ENCODE measurements at places on chromosomes 6 and 20.
A peak's percentile ranks its signal among the peaks of the same experiment; 100 is the strongest.

- no peak for DNase-seq
These were observed 154.6 kb upstream of the VGLL2 start for GRCh38 chr6:117110737-117111136.

DNA sequence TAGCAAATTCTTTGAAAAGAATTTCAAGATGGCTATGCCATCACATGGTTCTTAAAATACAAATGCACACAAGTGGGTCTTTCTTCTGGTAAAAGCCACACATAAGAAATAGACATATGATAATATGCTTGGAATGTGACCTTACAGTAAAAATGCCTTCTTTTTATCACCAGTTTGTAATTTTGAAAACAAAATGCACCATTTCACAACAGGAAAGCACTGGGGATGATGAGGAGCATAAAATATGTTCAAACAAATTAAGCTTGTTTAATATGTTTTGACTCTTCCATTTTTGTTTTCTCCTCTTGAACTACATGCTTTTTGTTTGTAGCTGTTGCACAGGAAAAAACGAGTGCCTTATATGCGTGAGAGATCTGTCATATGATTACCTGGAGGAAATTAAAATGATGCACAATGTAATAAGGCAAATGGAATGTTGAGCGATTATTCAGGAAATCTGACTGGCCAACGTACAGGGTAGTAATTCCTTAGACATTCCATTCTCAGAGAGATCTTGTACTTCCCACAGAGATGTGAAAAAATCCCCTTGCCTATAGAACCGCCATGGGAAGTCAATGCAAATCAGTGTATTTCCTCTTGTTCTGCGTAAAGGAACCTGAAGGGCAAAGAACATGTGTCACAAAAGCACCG is 911.6 kb downstream of the TFAP2A start:
- no peak for DNase-seq

DNA sequence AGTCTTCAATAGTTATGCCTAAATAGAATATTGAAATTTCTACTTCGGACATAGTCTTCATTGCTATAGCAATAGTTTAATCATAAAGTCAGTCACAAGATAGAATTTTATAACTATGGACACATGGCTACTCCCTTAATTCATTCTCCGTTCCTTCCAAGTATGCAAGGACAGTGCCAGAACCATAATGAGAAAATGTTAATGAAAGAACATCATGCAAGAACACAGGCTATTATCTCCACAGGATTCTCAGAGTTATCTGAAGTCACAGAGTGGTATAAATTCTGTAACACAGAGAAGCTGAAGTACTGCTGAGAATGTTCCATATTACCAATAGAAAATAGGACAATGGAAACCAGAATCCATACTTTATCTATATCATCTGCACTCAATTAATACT is 826.2 kb downstream of the EPHA7 start:
- no peak for DNase-seq

- DNase-seq = no peak
These were observed 207.1 kb upstream of the RREB1 start for GRCh38 chr6:6900569-6901204.

- no peak for DNase-seq
These were observed 106.4 kb downstream of the ASCC3 start for GRCh38 chr6:100774681-100775080.

GRCh38 chr20:53296025-53296424 is 297.6 kb downstream of the ZNF217 start:
- DNase-seq = no peak

DNA sequence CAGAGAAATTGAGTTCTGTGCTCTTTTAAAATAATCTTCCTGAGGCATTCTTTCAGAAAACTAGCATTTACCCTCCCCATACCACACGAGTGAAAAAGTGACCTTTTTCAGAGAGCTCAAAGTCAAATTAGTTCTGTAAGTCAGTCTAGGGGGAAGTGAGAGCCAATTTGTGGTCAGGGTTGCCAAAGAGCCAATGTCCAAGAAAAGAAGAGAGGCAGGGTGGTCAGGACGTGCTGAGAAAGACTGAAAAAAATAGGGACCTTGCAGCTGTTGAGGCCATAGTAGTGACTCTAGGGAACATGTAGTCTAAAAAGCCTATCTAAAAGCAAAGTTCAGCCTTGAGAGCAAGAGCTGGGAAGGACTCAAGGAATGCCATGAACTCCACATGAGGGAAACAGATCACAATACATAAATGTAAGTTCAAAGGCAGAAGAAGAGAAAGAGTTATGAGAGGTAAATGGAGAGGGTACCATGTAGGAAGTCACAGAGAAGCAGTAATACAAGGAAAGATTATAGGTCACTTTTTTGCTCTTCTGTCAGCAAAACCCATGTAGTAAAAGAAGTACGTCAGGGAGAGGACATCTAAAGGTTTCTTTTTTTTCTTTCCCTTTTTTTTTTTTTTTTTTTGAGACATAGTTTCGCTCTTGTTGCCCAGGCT is 565.1 kb upstream of the FLRT3 start:
- DNase-seq = no peak

DNA sequence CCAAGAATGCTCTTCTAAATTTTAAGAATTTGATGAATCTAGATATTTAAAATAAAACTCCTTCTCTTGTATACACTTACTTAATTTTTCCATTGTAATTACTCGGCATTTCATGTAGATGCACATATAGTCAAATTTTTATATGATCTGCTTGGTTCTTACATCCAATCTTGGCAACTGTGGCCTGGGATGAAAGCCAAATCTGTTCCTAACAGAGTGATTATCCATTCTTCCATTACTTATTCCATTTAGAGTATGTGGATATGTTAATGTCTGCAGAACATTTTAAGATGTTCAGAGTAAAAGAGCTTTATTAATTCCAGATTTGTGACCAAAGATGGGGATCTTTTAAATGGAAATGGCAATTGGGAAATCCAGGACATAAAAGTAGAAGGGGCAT is 144.1 kb upstream of the PDE7B start:
- DNase-seq = no peak

GRCh38 chr20:33279261-33279910 is 3.6 kb upstream of the BPIFB1 start:
- DNase-seq = no peak

DNA sequence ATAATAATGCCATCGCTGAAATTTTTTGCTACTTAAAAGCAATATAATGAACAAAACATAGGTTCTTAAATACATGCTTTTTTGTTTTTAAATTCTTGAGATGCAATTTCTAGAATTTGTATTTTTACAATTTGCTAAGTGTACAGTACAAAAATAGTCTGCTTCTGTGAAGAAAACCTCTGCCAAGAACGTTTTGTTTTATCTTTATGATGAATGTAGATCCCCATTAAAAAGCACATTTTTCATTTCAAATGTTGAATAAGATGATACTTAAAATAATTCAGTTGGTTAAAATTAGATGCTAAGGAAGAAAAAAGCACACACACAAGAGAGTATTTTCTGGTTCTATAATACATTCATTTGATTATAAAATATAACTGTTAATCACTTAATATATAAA is 1358.5 kb upstream of the CITED2 start:
- DNase-seq = no peak

DNA sequence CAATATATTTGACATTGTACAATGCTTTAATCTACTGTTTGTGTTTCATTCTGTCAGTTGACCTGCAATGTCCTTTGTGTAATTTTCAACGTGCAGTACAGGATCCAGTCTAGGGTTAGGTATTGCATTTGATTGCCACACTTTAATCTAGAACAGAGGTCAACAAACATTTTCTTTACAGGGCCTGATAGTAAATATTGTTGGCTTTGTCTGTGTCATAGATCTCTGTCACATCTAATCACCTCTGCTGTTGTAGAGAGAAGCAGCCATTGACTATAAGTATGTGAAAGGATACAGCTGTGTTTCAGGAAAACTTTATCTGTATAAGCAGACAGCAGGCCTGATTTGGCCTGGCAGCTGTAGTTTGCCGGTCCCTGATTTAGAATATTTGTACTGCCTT is 39.3 kb downstream of the ATRN start:
- DNase-seq = no peak

DNA sequence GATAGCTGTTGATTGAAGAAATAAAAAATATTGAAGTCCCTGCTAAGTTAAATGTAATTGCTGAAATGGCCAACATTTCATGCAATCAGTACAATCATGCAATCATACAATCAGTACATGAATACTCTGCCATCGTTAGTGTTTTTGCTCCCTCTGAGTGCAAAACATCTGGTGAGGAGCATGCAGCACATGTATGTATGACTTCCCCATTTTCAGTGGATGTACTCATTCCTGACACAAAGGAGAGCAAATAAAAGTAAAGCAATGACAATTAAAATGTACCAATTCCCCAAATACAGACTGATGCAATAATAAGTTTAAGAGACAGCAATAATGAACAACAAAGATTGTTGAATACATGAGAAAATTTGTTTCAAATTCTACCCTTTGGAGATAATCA is 140.7 kb downstream of the PLCB1 start:
- no peak for DNase-seq

DNA sequence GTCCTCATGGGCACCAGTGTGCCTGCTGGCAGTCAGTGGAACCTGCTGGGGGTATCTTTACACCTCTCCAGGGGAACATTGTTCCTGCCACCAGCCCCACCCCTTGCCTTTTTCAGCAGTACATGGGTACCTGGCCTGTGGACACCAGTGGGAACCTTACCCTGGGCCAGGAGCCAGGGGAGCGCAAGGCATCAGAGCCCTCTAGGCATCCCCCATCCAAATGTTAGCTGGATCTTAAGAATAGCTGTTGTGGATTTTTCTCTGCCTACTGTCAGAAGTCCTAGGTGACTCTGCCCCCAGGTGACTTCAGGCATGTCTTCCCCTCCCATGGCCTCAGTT is 38.8 kb upstream of the ID1 start:
- no peak for DNase-seq

- no peak for DNase-seq
These were observed 1.0 kb downstream of the PXDC1 start for GRCh38 chr6:3750317-3751076.

- DNase-seq = no peak
These were observed 165.8 kb downstream of the CD24 start for GRCh38 chr6:106808758-106809157.

DNA sequence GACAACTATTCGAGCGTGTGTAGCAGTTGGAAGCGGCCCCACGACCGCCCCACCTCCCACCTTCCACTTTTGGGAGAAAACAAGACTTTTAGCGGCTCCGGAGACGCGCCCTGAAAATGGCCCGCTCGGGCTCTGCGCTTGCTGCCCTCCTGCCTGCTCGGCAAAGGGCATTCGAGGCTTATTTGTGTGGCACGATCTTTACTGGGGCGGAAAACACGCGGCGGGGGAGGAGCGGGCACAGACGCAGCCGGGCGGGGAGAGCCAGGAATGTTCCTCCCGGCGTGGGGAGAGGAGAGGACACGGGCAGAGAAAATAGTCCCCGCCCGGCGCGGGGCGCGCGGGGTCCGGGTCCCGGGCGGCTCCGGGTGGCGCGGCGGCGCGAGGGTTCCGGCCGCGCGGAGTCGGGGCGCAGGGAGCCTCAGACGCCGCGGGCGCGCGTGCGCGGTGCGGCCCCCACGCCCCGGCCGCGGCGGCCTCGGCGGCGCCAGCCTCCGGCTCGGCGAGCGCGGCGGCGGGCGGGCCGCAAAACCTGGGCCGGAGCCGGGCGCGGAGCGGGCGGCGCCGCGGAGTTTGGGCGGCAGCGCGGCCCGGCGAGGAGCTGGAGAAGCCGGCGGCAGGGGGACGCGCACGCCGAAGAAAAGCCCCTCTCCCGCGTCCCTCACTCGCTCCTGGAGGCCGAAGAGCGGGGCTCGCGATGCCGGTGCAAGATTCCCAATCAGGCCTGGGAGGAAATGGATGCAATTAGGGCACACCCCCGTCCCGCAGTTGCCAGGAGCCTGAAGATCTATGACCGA is 90.0 kb upstream of the ARID1B start:
- DNase-seq = peak; percentile 75

GRCh38 chr20:55052459-55052858 is 577.1 kb downstream of the DOK5 start:
- DNase-seq = no peak

- DNase-seq = no peak
These were observed 22.3 kb upstream of the TOP1 start for GRCh38 chr20:41006126-41006935.

DNA sequence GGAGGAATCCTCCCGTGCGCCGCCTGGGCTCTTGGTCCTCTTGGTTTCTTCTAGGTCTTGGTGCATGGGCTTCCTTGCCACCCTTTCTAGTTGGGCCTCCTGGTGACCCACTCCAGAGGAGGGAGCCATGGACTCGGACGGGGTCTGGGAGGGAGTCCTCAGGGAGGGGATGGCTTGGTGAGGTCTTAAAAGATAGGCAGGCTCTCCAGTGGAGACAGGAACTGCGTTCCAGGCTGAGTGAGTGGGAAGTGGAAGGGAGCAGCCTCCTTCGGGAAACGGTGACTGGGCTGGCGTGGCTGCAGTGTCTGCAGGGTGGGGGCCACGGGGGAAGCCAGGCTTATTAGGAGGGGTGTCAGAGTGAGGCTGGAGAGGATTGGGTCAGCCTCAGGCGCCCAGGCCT is 152.8 kb downstream of the GRM4 start:
- DNase-seq = no peak

DNA sequence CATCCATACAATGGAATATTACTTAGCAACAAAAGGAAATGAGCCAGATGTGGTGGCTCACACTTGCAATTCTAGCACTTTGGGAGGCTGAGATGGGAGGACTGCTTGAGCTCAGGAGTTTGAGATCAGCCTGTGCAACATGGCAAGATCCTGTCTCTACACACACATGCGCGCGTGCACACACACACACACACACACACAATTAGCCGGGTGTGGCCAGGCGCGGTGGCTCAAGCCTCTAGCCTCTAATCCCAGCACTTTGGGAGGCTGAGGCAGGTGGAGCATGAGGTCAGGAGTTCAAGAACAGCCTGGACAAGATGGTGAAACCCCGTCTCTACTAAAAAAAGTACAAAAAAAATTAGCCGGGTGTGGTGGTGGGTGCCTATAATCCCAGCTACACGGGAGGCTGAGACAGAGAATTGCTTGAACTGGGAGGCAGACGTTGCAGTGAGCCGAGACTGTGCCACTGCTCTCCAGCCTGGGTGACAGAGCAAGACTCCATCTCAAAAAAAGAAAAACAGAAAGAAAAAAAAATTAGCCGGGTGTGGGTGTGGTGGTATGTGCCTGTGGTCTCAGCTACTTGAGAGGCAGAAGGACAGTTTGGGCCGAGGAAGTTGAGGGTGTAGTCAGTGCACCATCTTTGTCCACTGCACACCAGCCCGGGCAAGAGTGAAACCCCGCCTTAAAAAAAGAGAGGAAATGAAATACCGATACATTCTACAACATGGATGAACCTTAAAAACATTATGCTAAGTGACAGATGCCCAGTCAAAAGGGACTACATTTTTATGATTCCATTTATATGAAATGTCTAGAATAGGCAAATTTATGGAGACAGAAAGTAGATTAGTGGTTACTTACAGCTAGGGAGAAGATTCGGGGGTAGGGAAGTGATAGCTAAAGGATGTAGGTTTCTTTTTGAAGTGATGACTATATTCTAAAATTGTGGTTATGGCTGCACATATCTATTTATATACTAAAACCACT is 52.5 kb downstream of the RBL1 start:
- no peak for DNase-seq

All from left renal cortex interstitium (tissue), 4 donors.